ENCODE measurements at places on chromosomes 16 and 17.

DNA sequence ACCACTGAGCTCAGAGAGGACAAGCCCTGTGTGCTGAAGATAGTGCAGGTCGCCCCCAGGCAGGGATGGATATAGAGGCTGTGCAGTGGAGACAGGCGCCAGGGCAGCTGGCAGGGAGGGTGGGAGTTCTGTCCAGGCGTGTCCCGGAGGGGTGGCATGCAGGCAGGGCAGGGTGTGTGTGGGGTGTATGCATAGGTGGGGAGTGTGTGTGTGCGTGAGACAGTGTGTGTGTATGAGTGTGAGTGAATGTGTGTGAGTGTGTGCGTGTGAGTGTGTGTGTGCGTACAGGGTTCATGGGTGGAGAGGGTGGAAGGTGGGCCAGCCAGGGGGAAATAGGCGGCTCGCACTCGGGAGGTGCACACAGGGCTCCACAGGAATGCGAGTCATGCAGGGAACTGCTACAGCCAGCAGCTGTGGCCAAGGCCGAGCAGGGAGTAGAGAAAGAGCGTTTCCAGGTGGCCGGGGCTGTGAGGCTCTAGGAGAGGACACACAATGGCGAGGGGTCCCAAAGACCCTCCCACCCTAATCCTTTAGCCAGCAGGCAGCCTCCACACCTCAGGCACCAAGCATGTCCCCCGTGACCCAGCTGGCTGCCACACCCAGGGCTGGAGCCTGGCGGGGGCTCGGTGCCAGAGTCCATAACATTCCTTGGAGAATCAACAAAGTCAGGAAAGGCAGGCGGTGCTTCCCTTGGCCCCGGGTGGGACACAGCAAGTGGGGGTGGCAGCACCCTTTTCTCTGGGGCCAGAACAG is 4.6 kb downstream of the PLCD3 start:
- DNase-seq: no peak

- DNase-seq: no peak
These were observed 2.9 kb downstream of the SRSF2 start for GRCh38 chr17:76734080-76734840.

DNA sequence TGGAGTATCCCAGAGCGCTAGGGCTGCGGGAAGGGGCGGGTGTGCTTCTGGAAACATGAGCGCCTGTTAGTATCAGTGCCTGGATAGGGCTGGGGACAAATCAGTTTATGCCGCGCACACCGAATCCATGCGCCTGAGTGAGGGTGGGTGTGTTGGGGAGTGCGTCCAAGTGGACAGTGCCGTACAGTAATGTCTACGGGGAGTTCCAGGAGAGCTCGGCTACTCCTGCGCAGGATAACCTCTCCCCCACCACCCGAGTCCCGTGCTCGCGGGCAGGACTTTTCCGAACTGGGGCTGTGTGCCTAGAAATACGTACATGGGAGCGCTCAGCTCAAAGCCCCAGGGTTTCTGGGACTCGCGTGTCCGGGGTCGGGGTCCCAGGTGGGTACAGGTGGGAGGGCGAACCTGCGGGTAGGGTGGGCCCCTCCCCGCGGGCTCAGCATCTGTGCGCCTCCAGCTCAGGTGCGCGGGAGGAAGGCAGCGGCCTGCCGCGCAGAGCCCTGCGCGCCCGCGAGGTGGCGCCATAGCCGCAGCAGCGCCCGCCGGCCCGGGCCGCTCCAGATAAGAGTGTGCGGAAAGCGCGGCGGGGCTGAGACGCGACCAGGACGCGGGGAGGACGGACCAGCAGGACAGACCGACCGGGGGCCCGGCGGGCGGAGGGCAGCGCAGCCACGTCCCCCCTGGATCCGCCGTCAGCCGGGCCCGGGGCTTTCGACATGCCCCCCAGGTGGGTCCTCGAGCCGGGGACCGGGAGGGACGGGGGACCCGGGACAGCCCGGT is at the start of gene HIC1:
TSS of gene HIC1 (plus strand) at position 592 of the 780 bp plus-strand sequence. CDS start 1,588 bp downstream, outside the sequence.
- DNase-seq: no peak

GRCh38 chr17:75785016-75785890 is 647 bp downstream of the UNK start:
- DNase-seq: no peak

DNA sequence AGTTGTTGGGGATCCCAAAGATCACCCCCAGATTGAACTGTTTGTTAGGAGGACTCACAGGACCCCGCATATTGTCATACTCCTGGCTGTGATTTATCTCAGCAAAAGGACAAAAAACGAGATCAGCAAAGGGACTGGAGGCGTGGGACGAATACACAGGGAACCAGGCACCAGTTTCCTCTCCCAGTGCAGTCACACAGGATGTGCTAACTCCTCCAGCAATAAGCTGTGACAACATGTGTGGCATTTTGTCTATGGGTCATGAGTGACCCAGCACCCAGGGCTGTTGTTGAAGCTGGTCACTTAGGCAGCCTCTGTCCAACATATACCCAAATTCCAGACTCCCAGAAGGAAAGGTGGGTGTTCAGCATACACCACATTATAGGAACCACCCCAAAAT is 60.9 kb downstream of the CPPED1 start:
- DNase-seq: no peak

GRCh38 chr16:79482011-79482410 is 118.5 kb downstream of the MAF start:
- DNase-seq: no peak

DNA sequence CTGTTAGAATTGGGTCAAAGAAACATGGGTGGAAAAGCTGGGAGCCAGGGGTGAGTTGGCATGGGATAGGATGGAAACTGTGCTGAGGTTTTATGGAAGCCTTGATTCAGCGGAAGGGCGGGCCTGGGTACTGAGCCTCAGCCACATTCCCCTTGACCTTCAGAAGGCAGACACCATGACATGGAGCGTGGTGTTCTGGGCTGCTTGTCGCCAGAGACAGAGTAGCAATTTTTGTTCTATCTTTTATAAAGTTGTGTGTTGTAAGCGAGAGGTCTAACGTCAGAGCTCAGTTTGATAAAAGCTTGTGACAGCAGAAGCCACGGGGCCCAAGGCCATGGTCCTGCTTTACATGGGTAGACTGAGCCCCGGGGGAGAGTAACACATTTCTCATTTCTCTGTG is 50.2 kb downstream of the SLC47A1 start:
- no peak for DNase-seq

- no peak for DNase-seq
These were observed 100.6 kb downstream of the ENGASE start for GRCh38 chr17:79174905-79175856.

DNA sequence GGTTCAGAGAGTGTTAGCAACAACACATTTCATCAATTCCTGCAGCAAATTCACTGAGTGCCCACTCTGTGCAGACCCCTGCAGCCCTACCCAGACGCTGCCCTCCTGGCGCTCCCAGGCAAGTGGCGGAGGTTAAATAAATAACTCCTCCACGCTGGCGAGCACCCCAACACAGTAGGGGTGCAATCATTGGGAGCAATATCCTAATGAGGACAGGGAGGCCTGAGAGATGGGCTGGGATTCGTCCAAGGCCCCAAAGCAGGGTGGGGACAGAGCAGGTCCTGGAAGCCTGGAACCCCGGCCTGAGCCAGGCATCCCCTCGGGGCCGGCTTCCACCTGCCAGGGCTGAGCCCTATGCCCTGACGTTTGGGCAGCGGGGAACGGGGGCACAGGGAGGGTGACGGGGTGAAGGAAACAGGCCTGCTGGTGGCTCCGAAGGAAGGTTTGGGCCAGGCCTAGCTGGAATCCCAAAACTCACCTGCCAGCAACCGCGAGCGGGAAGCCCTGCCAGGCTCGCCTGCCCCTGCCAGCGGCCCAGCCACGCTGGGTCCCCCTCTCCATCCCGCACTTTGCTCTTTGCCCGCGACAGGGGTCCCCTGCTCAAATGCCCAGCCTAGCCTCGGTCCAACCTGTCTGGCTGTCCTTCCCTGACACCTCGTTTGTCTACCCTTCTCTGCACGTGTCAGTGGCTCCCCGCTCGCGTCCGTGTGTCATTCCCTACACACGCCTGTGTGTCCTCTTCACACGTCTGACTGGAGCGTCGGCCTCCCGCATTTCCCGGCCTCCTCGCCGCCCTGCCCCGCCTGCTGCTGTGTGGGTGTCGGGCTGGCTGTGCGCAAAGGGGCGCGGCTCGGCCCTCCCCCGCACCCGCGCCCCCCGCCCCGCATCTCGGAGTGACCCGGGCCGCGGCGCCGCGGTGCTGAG is 721 bp upstream of the BEAN1 start:
- no peak for DNase-seq
